NCI-H82 (cell line): ENCODE measurements at places on chromosomes 1 and 21.
A peak's percentile ranks its signal among the peaks of the same experiment; 100 is the strongest.

DNA sequence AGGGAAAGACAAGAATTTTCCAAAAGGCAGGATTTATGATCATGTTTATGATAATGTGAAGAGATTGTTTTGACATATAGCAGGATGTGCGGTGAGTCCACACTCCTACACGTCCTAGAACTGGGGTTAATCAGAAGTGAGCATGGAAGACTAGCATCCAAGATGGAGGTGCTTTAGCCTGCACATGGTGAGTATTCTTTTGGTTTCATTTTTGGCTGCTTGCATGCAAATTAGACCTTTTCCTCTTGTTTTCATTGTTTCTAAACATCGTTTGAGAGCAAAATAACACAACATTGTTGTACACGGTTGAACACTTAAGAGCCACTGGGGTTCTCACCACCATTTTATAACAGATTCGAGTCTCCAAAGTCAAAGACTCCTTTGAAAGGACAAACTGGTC, 14.9 kb upstream of the GUK1 start:
- no peak for DNase-seq

- DNase-seq: no peak
These were observed 6.4 kb upstream of the DUSP12 start for GRCh38 chr1:161743231-161743630.

GRCh38 chr1:3852711-3853485, 4.1 kb downstream of the CEP104 start:
- DNase-seq: peak; percentile 47

DNA sequence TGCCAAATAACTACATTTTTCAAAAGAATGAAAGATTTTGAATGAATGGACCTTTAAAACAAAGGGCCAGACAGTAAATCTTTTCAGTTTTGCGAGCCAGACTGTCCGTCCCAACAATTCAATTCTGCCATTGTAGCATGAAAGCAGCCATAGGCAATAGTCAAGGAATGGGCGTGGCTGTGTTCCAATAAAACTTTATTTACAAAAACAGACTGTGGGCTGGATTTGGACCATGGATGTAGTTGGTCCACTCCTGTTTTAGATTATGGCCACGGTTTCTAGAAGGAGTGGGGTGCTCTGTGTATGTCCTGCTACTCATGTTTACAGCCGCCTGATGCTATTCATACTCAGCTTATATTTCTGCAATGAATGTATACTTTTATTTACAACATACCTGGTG, 474.7 kb downstream of the CAMTA1 start:
- DNase-seq: no peak

- DNase-seq: no peak
These were observed 29.6 kb upstream of the DIPK1A start for GRCh38 chr1:92990828-92991227.

- DNase-seq: no peak
These were observed 25.1 kb upstream of the SLAMF6 start for GRCh38 chr1:160548183-160548582.

GRCh38 chr1:151935154-151935553, 25.8 kb upstream of the THEM4 start:
- peak; percentile 40 for DNase-seq

DNA sequence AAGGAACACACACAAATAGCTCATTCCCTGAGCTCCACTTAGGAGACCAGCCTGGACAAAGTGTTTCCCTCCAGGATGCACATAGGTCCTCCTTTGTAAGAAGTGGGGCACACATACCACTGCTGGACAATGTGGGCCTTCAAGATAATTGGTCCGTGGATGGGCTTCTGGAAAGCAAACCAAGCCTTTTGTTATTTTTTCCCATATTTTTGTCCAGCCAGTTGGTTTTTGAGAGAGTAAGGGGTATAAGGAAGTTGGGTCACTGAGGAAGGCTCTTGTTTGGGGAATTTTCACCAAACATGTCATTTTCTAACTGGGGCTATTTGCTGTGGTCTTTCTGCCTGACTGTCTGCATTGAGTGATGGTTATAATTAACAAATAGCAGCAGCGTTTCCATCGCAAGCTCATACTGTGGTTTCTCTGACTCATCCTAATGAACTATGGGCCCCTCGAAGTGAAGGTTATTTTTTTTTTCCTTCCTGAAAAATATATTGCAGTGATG, 306.3 kb upstream of the DUSP10 start:
- DNase-seq: no peak

GRCh38 chr1:38793299-38793698, 66.3 kb downstream of the RRAGC start:
- DNase-seq: no peak

DNA sequence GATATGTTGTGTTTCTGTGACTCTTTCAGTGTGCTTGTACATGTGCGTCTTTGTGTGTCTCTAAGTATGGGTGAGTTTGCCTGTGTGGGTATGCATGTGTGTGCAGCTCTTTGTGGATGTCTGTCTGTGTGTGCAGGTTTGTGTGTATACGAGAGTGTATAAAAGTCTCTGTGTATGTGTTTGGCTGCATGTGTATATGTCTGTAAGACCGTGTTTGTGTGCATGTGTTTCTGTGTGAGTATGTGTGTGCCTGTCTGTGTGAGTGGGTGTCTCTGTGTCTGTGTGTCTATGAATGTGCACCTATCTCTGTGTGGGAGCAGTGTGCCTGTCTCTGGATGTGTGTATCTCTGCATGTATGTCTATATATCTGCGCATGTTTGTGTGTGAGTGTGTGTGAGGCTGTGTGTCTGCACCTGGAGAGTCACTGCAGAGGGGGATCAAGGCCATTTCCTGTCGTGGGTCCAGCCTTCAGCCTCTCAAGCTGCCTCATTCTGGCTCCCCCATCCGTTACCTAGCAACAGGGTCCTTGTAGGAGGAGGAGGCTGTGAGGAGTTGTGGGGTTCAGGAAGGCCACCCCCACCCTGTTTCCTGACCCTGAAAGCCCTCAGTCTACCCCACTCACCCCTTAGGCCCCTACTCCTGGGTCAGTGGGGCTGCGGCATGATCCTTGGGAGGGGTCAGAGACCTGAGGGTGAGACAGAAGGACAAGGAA, 10.4 kb downstream of the FGR start:
- DNase-seq: peak; percentile 52

GRCh38 chr1:213852107-213852506, 135.7 kb upstream of the PROX1 start:
- DNase-seq: no peak

DNA sequence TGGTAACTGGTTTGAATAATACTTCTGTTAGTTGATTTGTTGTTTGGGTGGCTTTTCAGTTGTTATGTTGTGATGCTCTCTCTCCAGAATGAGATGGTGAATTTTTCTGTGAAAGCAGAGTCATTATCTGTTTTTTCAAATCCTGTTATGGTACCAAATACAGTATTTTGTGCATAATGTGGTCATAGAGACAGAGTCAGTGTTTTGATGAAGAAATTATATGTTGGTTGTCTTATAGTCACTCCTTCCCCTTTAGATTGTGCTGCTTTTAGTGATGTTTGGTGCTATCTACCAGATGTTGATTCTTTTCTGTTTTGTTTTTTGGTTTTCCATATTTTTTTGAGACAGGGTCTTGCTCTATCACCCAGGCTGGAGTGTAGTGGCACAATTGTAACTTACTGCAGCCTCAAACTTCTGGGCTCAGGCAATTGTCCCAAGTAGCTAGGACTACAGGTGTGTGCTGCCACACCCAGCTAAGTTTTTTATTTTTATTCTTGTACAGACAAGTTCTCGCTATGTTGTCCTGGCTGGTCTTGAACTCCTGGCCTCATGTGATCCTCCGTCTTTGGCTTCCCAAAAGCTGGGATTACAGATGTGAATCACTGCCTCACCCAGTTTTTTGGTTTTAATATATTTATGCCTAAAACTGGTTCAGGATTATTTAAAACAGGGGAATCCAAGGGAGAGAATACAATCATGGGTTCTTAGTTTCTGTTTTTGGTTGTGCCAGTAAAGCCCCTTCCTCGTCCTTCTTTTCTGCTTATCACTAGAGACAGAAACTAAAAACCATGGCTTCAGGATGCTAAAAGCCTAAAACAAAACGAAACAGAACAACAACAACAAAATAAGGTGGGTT, 7.3 kb downstream of the PPP2R5A start:
- no peak for DNase-seq

- no peak for DNase-seq
These were observed 110.1 kb upstream of the ARHGEF16 start for GRCh38 chr1:3344395-3344794.

- no peak for DNase-seq
These were observed 3.4 kb upstream of the PLEKHM2 start for GRCh38 chr1:15680561-15681348.

- no peak for DNase-seq
These were observed 153.3 kb upstream of the SGIP1 start for GRCh38 chr1:66380452-66381212.

DNA sequence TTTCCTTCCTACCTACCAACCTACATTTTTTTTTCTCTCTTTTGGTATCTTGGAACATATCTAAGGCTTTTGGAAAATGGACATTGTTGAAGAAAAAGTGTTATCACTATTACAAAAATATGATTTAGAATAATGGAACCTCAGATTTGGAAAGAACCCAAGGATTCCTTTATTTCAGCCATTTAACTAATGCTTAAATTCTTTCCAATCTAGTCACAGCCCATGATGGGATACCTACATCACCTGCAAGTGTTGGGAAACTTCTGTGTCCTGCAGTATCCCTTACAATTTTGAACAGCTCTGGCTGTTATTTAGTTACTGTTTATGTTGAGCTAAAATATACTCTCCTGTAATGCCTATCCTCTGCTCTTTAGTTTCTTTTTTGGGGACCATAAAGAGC, 22.3 kb upstream of the APOBEC4 start:
- no peak for DNase-seq

- DNase-seq: no peak
These were observed 3.2 kb upstream of the RWDD3 start for GRCh38 chr1:95230768-95231191.

DNA sequence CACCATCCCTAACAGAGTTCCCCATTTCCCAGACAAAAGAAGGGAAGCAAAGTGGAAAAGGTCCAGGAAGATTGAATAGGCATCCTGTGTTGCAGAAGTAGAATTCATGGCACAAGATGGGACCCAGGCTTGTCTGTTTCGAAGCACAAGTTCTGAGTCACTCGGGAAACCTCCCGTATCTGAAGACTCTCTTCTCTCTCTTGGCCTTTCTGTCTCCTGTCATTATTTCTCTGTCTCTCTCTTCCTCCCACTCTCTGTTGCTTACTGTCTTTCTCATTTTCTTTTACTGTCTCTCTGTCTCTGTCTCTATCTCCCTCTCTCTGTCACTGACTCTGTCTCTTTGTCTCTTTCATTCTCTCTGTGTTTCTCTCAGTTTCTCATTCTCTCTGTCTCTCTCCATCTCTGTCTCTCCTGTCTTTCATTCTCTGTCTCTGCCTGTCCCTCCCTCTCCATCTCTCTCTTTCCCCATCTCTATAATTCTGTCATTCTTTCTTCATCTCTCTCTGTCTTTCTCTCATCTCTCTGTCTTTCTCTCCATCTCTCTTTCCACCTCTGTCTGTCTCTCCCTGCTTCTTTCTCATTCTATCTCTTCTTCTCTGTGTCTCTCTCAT, 23.7 kb downstream of the RNF187 start:
- DNase-seq: no peak

GRCh38 chr21:44012474-44013379, 618 bp downstream of the TRAPPC10 start:
- DNase-seq: peak; percentile 70

- DNase-seq: no peak
These were observed 24.2 kb downstream of the JAK1 start for GRCh38 chr1:64942118-64942517.

- no peak for DNase-seq
These were observed 16.4 kb downstream of the HEYL start for GRCh38 chr1:39623053-39623452.

DNA sequence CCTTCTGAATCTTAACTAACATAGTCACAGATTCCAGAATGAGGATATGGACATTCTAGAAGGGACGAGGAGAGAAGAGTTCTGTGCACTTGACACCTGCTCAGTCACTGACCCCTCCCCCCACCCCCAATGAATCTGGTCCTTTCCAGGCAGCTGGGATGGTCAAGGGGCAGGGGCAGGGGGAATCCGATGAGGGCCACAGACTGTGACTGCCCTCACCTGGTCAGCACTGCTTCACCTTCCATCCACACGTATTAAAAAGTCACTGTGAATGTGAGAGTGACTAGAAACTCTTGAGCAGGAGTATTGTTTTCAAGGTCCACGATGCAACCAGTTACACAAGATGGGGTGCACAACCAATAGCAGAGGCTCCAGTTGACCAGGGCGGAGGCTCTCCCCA, 9.5 kb upstream of the PRAMEF12 start:
- DNase-seq: no peak

GRCh38 chr1:209398313-209398991, 185.1 kb upstream of the CAMK1G start:
- no peak for DNase-seq

DNA sequence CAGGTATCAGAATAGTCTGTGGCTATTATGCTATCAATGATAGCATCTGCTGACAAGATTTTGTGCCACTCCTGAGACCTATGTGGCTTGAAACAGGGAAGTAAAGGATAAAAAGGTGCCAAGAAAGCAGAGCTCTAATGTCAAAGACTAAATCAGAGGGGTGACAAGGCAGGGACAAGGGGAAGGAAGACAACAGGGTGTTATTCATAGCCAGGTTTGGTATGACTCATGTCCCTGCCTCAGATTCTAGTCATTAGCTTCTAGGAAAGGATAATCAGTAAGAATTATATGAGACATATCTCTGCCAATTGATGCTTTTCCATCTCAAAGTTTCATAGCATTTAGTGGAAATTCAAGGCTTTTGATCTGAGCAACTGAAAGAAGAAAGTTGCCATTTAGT, 31.8 kb upstream of the PLD5 start:
- DNase-seq: no peak

- DNase-seq: peak; percentile 96
These were observed 24.8 kb downstream of the LEMD1 start for GRCh38 chr1:205396967-205397616.

DNA sequence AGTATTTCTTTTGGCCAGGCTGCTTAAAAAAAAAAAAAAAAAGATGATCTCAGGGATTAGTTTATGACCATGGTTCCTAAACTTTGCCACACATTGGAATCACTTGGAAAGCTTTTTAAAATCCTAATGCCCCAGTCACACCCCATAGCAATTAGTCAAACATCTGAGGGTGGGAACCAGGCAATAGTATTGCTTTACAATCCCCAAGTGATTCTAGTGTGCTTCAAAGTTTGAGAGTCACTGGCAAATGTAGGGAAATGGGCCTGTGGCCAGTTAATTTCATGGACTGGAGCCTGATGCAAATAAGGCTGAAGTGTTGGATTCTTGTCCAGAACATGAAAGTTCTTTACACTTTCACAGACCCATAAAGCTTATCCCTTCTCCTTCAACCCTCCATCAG, 374.6 kb upstream of the ESRRG start:
- no peak for DNase-seq
